Sigmoid colon (tissue), 7 donors: ENCODE measurements at places on chromosomes 2 and 18. TPM values are rescaled to one million over a fixed set of nuclear protein-coding genes. Genes with fewer than 3 reads are reported as not detected.

DNA sequence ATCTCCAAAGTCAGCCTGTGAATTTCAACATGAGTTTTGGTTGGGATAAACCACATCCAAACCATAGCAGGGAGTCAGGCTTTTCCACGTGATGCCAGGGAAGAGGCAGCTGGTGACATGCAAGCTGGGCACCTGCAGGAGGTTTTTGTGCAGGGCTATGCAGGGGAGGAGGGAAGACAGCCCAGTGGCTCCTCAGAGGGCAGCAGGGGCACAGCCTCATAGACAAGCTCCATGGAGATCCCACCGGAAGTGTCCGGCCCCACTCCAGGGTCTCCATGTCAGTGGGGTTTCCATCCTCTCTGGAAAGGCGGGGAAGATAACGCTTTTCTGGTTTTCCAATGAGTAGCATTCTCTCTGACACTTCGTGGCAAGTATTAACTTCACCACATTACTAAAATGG lies 135.6 kb upstream of the TPO start:
- DNase-seq, result no peak

DNA sequence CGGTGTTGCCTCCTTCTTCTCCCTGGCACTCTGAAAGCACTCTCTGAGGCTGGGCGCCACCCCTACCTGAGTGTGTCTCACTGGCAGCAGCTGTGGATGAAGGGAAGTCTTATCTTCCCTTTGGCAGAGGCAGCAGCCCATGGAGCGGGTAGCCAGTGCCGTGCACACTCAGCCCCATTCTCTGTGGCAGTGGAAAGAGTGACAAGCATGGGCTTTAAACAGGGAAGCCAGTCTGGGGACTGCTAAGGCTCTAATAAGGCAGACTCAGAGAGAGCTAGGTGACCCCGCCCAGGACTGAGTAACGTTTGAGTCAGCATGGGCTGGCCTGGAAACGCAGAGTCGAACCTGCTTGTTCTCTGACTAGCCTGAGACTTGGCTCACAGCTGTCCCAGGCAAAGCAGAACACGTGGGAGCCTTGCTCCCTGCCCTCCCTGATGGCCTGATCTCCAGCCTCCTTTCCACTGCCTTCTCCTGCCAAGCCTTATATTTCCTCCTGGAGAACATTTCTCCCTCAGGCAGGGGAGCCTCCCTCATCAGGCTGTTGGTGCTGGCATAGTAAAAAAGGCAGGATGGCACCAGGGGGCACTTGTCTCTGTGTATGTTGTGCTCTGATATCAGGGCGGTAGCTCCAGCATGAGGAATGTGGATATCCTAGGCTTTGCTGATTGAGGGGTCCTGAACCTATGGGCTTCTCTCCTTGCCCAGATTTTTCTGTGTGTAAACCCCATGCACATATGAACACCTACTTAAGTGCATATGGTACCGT lies 93.9 kb upstream of the LGALSL start:
- peak; percentile 90 for DNase-seq

IL36RN gene
- not detected for polyA plus RNA-seq

DNA sequence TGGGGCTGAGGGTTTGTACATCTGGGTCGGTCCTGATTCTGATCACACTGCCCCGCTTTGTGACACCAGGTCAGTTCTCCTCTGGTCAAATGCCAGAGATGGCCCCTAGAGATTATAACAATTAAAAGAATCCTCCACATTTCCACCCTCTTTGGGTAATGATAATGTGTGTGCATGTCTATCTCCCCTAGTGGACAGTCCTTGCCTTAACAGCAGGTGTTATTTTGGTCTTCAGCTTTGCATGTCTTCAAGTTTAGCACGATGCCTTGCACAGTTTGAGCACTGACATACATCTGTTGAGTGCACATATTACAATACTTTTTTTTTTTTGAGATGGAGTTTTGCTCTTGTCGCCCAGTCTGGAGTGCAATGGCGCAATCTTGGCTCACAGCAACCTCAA lies 25.7 kb upstream of the COX7A2L start:
- no peak for DNase-seq

FAM110C gene
- 24.6 TPM for polyA plus RNA-seq

GRCh38 chr2:33617989-33618388 lies 18.9 kb upstream of the FAM98A start:
- DNase-seq, result no peak

- no peak for DNase-seq
These were observed 37.6 kb upstream of the SLC4A10 start for GRCh38 chr2:161586517-161587167.

IL1RL2 gene
- polyA plus RNA-seq, result 0.60 TPM
